Liver (tissue), 10 donors: ENCODE measurements at places on chromosomes 5 and 9.
A peak's percentile ranks its signal among the peaks of the same experiment; 100 is the strongest.

GRCh38 chr9:70832492-70832891 is 288.9 kb downstream of the TRPM3 start:
- no peak for DNase-seq

DNA sequence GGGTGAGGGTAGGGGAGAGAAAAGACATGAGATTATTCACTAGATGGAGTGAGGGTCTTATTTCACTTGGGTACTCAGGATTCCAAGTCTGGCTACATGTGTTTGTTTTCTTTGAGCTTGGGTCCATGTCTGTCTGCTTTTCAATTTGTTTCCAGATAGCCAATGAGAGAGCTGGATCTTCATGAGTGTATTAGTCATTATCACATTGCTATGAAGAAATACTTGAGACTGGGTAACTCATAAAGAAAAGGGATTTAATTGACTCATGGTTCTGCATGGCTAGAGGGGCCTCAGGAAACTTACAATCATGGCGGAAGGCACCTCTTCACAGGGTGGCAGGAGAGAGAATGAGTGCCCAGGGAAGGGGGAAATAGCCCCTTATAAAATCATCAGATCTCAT is 196.8 kb upstream of the TRIM32 start:
- DNase-seq: no peak

DNA sequence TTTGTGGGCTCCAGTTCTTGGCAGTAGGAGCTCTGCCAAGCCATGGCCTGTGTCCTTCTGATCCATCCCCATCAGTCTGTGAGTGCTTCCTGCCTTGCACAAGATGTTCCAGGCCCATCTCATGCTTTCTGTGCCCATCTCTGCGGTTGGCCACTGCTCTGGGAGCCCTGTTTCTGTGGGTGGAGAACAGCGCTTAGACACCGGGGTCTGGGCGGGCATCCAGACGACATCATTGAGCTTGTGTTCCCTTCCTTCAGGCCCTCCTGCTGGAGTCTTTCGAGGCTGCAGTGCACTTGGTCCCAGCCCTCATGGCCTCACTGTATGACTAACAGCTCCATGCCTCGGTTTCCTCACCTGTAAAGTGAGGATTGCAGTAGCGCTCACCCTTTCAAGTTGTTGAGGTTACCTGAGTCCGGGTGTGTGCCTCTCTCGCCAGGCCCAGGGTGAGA is 14.9 kb upstream of the CARD19 start:
- DNase-seq: no peak

- peak; percentile 22 for DNase-seq
These were observed 141.7 kb downstream of the BARX1 start for GRCh38 chr9:93813221-93814076.

GRCh38 chr5:163534492-163535094 is 29.2 kb downstream of the MAT2B start:
- no peak for DNase-seq

GRCh38 chr5:54845567-54845941 is 139.8 kb downstream of the ESM1 start:
- DNase-seq: no peak

GRCh38 chr5:171476701-171477100 is 57.3 kb downstream of the FGF18 start:
- no peak for DNase-seq

- DNase-seq: no peak
These were observed 5.0 kb downstream of the DMRT3 start for GRCh38 chr9:981491-981898.

DNA sequence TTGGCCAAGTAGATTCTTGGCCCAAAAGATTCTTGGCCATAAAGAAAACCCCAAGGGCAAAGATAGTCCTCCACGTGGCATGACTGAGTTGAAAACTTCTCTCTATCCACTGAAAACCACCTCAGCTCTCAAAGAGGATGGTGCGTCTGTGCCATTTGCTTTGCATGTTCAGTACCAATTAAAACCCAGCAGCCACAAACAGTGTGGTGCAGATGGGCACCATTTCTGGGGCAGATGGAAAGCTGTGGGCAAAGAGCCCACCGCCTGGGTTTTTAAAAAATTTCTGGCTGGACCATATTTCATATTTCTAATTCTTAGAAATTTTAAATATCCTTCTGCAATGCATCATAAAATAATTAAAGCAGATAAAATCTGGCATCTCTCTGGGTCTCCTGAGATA is 84.5 kb upstream of the PUM3 start:
- no peak for DNase-seq

- no peak for DNase-seq
These were observed 54.3 kb upstream of the MEGF10 start for GRCh38 chr5:127236254-127236653.

GRCh38 chr9:79284081-79284480 is 287.7 kb upstream of the TLE4 start:
- no peak for DNase-seq

GRCh38 chr9:135255841-135256580 is 168.5 kb downstream of the OLFM1 start:
- DNase-seq: no peak

DNA sequence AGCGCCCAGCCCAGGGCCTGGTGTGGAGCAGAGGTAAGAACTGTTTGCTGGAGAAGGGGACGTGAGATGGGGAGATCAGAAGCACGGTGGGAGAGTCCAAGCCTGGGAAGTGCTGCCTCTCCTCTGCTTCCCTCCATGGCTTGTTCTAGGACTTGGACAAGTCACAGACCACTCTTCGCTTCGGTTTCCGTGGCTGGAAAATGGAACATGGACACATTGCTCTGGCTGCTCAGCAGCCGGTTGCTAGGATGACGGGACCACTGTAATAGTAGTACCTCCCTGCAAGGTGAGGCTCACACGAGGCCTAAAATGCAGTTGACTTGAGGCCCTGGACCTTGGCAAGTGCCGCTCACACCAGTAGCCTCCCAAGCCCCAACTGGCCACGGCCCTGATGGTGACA is 175.8 kb upstream of the FSTL4 start:
- DNase-seq: no peak

- no peak for DNase-seq
These were observed 80.7 kb downstream of the C9orf152 start for GRCh38 chr9:110126986-110127864.

- no peak for DNase-seq
These were observed 47.8 kb upstream of the NEURL1B start for GRCh38 chr5:172593306-172593705.

DNA sequence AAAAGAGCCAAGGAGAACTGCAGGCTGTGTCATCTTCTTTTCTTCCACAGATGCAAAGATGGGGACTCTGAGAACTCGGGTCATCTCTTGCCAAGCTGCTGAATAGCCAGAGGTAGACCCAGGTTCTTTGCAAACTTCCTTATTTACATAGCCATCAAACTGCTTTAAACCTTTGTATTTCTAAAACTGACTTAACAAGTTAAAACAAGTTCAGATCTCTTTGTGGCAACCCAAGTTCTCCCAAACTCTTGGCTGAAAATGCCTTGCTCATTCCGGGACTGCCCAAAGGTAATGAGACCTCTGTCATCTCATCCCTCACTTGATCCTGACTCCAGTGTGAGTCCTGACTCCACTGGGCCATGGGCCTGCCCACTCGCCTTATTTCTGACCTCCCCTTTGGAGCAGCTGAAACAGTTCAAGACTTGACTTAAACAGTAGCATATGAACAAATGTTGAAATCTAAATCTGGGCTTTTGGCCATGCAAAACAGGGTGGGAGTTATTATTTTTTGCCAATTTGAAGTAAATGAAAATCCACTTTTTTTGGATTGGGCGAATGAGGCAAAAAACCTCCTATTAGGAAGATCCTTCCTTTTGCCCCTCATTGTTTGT is 50.6 kb downstream of the FBXL7 start:
- no peak for DNase-seq

DNA sequence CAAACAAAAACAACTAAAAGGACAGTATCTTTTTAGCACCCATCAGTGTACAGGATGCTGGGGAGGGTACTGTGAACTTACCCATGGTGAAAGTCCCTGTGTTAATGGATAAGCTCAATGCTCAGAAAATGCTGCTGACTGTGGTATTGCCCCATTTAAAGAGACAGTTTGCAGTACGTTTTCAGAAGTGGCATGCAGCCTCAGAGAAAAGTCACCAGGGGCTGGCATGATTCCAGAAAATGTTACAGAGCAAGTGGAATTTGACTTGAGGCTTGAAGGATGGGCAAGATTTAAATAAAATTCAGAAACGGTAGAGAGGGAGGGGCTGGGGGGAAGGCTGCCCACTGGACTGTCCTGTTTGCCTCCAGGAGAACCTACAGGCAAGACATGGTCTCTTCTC is 7.2 kb downstream of the S1PR3 start:
- DNase-seq: no peak

DNA sequence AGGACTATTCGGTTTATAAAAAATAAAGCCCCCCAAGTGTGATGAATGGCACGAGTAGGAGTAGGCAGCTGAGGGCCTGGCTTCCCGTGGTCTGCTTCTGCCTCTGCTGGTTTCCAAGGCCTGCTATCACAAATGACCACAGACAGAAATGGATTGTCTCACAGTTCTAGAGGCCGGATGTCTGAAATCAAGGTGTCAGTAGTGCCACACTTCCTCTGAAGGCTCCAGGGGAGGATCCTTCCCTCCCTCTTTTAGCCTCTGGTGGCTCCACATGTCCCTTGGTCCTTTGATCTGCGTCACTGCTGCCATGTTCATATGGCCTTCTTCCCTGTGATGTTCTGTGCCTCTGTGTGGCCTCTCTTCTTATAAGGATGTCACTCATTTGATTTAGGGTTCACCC is 15.1 kb downstream of the PRKACG start:
- DNase-seq: no peak

- no peak for DNase-seq
These were observed 94.0 kb upstream of the SLC25A48 start for GRCh38 chr5:135740475-135740874.

DNA sequence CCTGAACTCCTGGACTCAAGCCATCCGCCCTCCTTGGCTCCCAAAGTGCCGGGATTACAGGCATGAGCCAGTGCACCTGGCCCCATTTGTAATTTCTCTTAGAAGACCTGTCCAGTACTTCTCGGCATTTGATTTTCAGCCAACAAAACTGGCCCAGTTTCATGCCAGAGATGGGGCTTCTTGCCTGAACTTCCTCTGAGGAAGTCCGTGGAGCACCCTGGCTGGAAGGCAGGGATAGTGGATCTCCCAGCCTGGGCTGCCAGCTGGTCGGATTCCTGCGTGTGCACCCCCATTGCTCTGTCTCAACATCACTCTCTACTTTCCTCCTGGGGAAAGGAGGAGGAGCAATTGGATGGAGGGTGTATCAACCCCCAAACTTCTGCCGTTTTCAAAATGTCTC is 39.0 kb downstream of the FAM78A start:
- no peak for DNase-seq

DNA sequence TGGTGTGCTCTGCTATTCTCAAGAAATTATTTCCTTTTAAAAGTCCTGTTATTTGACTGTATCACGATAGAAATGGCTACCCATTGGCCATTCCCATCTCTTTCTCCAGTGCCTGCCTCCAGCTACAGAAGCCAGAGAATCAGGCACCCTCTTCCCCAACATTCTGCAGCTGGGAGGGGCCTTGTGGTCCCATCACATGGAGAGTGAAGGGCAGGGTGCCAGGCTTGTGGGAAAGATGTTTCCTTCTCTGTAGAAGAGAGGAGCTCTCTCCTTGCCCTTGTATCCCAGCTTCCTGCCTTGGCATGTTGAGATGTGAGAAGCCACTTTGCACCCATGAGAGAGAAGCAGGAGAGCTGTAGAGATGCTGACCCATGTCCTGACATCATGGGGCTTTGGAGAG is 465.0 kb downstream of the MTRR start:
- no peak for DNase-seq

DNA sequence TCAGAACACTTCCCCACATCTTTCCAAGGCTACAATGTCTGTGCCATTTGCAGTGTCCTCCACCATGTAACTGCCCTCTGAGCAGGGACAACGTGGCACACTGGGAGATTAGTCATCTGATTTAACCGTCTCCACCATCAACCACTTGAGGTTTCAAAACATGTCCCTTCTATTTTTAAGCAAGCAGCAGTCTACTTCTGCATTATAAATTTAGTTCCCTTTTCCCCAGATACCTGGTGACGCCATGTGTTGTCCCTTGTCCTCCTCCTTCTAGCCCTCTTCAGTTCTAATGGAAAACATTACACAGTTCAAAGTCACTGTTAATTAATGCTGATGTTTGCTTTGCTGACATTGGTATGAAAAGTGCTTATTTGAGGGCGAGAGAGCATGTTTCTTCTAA is 52.8 kb downstream of the ATP10B start:
- no peak for DNase-seq

GRCh38 chr9:114386886-114387679 is 699 bp downstream of the AKNA start:
- no peak for DNase-seq

- no peak for DNase-seq
These were observed 5.6 kb downstream of the OTULINL start for GRCh38 chr5:14587150-14587549.

DNA sequence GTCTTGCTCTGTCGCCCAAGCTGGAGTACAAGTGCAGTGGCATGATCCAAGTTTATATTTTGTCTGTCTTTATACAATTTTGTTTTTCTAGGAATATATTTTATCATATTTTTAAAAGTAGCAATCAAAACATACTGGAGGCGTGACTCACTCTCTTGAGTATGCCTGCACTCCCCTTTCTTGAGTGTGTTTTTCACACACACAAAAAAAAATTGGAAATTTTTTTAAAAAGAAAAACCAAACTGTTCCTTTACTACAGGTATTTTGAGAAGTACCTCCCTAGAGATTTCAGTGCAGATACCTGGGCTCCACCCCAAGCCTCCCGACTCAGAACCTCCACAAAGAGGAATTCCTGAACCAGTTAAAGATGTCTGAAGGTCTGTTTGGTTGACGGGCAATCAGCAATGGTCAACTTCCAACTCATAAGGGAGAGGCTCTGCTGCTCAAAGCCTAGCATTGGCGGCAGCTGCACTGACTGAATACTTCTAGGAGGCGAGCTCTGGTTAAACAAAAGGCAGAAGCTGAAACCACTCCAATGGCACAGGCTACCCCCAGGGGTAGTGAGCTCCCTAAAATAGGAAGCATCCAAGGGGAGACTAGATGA is 27.4 kb downstream of the PDE6A start:
- no peak for DNase-seq

- no peak for DNase-seq
These were observed 464.7 kb downstream of the DMRT2 start for GRCh38 chr9:1514776-1515363.

GRCh38 chr5:543755-544674 is 19.8 kb upstream of the SLC9A3 start:
- DNase-seq: no peak

DNA sequence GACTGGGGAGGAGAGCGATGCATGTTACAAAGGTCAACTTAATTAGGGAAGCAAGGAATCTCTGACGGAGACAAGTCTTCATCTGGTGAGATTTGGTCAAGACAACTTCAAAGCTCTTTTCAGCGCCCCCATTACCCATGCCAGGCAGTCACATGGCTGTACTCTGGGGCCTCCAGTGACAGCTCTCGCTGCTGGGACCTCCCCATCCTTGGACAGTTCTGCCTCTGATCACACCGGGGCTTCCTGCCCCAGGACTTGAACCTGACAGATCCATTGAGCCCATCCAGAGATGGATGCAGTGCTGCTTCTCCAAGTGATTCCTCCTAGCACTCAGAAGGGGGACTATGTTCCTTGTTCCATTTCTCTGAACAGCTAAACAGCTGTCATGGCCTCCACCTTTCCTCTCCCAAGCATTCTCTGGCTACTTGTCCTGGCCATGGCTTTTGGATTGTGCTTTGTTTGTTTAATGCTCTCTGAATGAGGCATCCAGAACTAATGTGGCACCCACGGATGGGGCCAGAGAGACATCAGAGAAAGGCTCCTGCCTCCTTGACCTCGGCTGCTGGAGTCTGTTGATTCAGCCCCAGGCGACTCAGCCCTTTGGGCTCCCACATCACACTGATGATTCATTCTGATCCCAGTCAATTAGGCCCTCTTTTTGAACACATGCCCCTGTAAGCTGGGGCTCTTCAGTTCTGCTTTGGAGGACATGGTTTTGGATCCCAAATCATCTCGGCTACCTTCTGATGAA is 122.1 kb upstream of the ADAMTS16 start:
- no peak for DNase-seq
